ENCODE measurements at places on chromosomes 6 and 20.
A peak's percentile ranks its signal among the peaks of the same experiment; 100 is the strongest.

GRCh38 chr6:14673201-14673600, 555.6 kb downstream of the CD83 start:
- DNase-seq: no peak

DNA sequence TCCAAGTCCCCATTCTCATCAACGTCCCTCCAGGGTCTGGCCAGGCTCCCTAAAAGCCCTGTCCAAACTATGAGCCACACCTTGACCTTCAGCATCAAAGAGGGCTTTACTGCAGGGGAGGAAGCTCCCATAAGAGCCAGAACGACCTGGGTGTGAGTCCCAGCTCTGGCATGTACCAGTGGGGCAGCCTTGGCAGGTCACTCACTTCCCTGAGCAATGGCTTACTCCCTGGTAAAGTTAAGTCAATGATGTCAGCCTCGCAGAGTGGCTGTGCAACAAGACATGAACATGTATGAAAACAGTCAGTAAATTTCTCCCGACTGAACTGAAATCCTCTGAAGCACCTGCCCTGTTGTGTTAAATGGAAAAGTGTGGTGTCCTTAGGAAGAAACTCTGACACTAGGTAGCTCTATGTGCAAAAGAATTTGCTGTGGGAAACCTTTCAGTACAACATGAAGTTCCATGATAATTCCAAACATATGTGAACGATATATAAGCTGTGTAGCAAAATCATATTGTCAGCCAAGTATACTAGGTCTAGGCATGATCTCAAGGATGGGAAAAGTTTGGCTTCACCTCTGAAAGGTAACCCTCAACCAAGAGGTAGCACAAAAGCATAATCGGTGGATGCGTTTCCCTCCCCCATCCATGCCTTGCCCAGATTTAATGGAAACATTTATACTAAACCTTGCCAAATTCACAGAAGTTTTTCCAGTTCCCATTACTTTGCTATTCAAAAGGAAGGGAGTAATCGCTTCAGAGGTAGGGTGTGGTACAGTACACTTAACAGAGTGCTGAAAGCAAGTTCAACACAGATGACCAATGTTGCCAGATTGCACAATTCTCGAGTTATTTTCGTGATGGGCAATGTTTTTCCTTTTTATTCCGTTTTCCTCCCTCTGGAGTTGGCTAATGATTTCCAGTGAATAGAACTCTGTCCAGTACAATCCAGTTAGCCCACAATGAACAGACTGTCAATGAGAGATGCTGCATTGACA, 49.0 kb upstream of the RANBP9 start:
- no peak for DNase-seq

DNA sequence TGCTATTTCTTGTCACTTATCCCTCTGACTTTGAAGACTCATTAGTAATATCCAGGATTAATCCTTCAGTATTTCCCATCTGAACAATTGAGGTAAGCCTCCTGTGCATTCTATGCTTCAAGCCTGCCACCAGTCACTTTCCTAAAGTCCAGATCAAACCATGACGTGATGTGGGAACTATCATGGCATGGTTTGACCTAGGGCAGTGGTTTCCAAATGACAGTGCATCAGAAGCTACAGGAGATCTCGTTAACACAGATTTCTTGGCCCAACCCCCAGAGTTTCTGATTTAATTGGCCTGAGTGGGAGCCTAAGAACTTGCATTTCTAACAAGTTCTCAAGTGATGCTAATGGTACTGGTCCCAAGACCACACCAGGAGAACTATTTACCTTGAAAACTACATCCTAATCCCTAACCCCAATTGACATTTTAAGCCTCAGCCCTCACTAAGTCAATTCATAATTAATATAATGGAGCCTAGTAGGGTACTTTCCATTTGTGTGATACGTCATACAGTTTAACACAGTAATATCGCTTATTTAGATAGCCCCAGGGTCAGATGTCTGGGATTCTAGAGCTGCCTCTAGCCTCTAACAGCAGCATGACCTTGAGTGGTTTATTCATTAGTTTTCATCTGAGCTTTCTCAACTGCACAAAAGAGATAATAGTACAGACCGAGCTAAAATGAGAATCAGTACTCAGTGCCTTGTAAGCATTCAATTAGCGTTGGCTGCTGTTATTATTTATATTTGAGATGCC, 907.6 kb downstream of the TFAP2A start:
- DNase-seq: no peak

- DNase-seq: no peak
Observed at GRCh38 chr6:144314562-144314961, 29.4 kb downstream of the UTRN start.

DNA sequence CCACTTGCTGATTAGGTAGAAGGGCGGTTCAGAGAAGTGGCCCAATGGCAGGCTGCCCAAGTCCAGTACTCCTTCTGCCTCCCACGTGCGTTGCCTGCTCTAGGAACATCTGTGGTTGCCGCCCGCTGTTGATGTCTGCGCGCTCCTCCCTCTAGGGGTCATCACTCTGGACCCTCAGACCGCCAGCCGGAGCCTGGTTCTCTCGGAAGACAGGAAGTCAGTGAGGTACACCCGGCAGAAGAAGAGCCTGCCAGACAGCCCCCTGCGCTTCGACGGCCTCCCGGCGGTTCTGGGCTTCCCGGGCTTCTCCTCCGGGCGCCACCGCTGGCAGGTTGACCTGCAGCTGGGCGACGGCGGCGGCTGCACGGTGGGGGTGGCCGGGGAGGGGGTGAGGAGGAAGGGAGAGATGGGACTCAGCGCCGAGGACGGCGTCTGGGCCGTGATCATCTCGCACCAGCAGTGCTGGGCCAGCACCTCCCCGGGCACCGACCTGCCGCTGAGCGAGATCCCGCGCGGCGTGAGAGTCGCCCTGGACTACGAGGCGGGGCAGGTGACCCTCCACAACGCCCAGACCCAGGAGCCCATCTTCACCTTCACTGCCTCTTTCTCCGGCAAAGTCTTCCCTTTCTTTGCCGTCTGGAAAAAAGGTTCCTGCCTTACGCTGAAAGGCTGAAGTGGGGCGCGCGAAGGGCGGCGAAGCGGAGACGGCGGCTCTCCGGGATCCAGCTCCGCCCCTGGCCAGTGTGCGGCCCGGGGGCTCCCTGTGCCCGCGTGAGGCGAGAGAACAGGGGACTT, 8.5 kb downstream of the TRIM15 start:
- DNase-seq: no peak

- DNase-seq: no peak
Observed at GRCh38 chr6:36116943-36117342, 13.4 kb upstream of the MAPK13 start.

- DNase-seq: no peak
Observed at GRCh38 chr6:146146836-146147235, 118.0 kb downstream of the GRM1 start.

DNA sequence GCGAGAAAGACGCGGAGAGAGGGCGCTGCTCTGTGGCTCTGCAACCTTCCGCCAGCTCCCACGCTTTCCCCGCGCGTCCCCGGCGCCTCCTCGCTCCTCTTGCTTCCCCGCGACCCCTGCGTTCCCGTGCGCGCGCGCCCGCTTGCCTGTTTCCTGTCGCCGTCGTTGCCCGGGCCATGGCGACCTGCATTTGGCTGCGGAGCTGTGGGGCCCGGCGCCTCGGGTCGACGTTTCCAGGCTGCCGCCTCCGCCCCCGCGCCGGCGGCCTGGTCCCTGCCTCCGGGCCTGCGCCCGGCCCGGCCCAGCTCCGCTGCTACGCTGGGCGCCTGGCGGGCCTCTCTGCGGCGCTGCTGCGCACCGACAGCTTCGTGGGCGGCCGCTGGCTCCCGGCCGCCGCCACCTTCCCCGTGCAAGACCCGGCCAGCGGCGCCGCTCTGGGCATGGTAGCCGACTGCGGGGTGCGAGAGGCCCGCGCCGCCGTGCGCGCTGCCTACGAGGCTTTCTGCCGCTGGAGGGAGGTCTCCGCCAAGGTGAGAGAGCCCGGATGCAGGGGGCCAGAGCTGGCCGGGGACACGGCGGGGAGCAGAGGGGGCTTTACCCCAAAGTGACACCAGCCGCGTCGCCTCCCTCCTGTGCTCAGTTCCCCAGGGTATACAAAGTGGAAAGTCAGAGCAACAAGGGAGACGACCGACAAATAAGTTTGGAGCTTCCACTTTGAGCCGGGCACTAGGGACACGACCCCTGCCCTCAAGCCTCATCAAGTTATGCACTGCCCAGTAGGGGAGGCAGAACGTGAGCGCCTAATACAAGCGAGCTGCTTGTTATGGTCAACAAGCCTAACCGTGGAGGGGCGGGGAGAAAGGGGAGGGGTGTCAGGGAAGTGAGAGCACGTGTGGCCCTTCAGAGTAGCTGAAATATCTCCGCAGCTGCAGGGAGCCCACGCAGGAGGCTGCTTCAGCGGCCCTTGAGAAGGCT, at the start of gene ALDH5A1:
TSS of gene ALDH5A1 (plus strand) at position 149 of the 975 bp plus-strand sequence. CDS start at position 177, 28 bp downstream.
- DNase-seq: peak; percentile 89

GRCh38 chr20:20568604-20569205, 143.7 kb downstream of the RALGAPA2 start:
- peak; percentile 61 for DNase-seq

DNA sequence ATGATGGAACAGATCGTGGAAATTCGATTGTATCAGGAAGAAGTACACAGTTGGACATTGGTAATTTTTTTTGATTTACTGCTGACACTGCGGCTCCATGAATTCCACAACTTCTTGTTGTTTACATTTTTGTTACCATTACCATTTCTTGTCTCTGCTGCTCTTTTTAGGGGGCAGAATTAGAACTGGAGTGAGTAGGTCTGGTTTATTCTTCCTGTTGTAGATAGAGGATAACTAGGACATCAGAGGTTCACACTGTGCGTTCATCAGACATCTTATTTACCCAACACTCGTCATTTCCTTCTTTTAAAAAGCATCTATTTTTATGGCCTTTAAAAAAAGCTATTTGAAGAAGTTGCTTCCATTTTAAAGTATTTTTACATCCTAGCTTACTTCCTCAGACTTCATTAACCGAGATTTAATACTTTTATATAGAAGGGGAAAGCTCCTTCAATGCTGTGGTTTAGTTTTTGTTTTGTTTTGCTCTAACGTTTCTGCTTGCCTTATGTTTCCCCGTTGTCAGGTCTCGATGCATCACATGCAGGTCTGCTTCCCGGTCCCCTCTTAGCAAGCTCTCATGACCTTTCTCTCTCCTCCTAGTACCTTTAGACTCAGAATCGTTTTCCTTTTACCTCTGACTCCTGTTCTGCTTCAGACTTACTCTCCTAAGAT, 139.1 kb downstream of the ARID1B start:
- DNase-seq: no peak

DNA sequence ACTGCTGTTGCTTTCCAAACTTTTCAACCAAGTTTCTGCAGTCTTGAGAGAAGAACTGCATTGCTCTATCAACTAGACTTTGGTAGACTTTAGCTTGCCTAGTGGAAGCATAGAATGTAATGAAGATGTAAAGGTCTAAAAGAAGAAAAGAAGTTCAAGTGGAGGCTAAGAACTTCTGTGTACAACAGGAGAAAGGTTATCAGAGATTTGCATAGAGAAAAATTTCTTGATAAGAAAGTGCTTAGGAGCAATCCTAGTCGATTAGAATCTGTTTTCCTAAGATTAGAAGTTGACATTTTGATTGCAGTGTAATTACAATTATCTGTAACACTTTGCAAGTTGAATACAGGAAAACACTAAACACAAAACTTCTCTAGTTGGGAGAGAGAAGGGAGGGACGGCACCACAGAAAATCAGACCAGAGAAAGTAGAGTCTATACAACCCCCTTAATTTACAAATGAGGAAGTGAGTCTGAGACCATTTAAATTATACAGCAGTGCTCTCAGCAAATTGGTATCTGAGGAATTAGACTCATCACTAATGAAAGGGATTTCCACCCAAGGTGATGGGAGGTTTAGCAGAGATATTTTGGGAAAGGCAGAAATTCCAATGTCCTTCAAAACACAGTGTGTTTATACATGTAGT, 194.3 kb upstream of the MARCKS start:
- DNase-seq: no peak

DNA sequence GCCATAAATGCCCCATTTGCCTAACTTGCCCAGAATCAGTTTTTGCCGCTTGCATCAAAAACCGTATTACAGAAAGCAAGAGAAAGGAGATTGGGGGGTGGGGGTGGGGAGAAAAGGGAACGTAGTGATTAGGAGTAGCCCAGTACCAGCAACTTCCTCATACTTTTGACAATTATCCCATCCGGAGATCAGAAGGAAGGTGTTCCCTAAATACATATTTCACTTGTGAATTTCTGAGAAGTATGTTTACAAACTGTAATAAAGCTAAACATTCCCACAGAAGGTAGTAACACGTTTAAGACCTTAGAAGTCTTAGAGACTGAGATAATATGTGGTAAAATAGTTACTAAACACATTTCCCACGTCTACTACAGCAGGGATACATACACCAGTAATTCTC, 14.5 kb downstream of the PREP start:
- no peak for DNase-seq

DNA sequence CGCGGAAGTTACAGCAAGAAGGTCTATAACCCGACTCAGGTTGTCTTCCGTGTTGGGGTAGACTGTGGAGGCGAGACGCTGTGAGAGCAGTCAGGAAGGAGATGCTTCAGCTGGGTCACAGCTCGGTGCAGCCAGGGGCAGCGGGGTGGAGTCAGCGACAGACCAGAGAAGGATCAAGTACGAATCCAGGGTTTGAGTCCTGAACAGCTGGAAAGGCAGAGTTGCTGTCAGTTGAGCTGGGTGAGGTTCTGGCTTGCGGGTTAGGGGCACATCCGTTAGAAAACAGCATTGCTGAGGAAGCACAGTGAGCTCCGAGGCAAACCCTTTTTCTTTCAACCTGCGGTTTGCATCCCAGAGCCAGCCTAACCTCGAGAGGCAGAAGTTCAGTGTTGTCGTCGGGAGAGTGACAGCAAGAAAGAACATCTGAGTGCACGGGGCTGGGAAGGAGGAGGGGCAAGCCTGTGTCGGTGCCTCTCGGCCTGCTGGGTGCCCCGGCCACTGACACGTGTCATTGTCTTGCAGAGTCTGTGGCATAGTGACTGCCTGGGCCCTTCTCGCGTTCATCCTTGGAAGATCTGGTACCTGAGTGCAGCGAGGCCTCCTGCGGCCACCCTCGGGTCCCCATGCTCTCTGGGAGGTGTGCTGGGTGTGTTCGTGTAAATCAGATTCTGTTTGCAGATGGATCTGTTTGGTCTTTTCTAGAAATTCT, 20.0 kb downstream of the PNLDC1 start:
- DNase-seq: no peak

GRCh38 chr6:87281426-87281825, 41.0 kb upstream of the SMIM8 start:
- DNase-seq: no peak

- no peak for DNase-seq
Observed at GRCh38 chr6:50096296-50096695, 46.6 kb upstream of the DEFB112 start.

DNA sequence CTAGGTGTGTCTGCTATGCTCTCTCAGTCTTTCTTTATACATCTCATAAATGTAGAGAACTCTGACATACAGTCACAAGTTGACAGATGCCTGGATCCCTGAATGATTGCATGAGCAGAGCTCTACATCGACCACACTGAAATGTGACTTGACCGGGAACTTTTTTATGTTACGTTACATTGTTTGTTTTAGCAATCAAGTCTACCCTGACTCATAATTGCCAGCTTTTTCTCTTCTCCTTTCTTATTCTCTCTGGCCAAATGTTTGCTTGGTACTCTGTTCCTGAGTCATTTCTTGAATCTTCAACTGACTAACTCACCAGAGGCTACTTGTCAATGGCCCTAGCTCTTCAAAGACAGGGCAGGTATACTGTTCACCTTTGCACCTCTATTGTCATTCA, 213.6 kb upstream of the DTNBP1 start:
- DNase-seq: no peak

GRCh38 chr6:77092971-77093370, 370.3 kb downstream of the HTR1B start:
- no peak for DNase-seq

Measured in NAMALWA (cell line).